ENCODE measurements at places on chromosomes 11 and 22.

DNA sequence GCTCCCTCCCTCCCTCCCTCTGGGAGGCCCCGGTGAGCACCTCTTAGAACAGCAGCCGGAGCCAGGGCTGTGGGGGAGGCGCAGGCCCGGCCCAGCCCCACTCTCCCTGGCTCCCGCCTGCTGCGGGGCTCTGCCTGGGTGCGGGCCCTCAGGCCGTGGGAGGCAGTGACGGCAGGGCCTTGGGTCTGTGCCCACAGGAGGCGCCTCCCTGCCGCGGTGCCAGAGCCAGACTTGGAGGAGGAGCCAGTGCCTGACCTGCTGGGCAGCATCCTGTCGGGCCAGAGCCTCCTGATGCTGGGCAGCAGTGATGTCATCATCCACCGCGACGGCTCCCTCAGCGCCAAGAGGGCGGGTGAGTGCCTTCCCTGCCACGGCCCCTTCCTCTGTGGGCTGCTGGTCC is 9.5 kb downstream of the IRF7 start:
- no peak for DNase-seq

- peak; percentile 71 for DNase-seq
Observed at GRCh38 chr11:62324731-62325556, 12.3 kb upstream of the ASRGL1 start.

DNA sequence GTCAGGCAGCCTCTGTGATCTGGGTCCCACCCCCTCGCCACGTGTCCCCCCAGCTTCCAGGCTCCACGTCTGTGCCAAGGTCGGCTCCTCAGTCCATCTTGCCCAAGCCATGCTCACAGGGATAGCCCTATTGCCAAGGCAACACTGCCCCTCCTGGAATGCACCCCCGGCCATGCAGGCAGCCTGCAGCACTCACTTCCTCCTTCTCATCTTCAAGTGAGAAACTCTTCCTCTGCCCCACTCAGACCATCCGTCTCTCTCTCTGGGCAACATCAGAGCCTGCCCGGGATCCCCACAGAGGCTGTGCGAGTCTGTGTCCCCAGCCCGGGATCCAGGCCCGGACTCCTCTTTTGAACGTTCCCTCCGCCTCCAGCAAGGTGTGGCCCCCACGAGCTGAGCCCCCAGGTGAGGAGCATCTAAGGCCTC is 852.3 kb downstream of the BRD1 start:
- DNase-seq, result no peak

DNA sequence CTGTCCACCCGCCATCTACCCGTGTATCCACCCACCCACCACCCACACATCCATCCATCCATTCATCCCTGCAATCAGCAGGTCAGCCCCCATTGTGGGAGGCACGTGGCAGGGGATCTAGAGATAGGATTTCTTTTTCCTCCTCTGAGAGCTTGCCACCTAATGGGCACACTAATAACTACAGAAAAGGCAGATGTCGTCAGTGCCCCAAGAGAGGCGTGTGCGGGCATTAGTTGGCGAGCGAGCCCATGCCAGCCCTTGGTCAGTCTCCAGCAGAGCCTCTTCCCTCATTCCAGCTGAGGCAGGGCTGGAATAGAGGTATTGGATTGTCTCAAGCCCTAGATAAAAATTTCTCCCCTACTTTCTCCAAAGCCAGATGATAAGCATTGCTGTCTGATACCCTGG is 9.7 kb downstream of the USP2 start:
- DNase-seq, result no peak

DNA sequence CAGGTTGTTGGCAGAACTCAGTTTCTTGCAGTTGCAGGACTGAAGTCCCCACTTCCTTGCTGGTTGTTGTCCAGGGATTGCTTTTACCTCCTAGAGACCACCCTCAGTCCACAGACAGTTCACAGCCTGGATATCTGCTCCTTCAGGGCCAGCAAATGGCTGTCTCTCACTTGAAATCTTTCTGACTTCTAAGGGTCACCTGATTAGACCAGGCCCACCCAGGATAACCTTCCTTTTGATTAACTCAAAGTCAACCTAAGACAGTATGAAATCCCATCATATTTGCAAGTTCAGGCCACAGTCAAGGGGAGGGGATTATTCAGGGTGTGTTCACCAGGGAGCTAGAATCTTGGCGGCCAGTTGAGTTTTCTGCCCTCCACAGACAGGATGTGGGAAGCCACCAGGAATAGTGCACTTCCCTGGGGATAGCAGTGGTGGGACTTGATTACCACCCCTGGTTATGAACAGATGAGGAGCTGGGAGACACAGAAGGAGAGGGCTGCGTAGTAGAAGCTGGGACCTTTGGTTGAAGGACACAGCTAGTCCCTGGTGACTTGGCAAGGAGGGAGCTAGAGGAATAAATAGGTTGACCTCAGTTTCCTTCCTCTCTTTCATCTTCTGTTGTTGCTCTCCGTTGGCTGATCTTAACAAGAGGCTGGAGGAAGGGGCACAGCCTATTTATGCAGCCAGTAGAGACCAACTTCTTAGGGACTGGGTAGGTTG is 33.4 kb downstream of the MIAT start:
- DNase-seq, result no peak

- no peak for DNase-seq
Observed at GRCh38 chr11:59900366-59901126, 22.0 kb downstream of the OOSP3 start.

- no peak for DNase-seq
Observed at GRCh38 chr22:48701296-48702030, 1126.2 kb downstream of the BRD1 start.

Measured in GM13977 (cell line).